ENCODE measurements at places on chromosomes 13 and 19.
A peak's percentile ranks its signal among the peaks of the same experiment; 100 is the strongest.

- DNase-seq = no peak
Measured at GRCh38 chr13:44198826-44199225, 174.8 kb upstream of the SERP2 start.

- no peak for DNase-seq
Measured at GRCh38 chr19:7710616-7711015, 8.7 kb upstream of the FCER2 start.

DNA sequence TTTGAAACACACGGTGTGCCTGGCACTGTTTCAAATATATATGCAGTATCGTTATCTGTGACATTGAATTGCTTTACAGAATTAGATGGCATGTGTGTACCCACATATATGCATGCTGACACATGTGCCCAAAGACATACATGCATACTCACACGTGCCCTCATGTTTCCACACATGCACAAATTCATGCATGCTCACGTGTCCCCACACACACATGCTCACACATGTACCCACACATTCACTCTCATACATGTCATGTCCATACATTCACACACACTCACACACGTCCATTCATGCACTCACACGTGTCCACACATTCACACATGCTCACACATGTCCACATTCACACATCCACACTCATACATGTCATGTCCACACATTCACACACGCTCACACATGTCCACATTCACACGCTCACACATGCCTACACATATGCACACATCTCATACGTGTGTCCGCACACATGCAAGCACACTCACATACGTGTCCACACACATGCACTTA, 17.9 kb upstream of the C13orf46 start:
- no peak for DNase-seq

GRCh38 chr13:64256751-64257150, 2841.1 kb upstream of the PCDH20 start:
- no peak for DNase-seq

GRCh38 chr13:36872621-36873020, 47.4 kb downstream of the SMAD9 start:
- no peak for DNase-seq

DNA sequence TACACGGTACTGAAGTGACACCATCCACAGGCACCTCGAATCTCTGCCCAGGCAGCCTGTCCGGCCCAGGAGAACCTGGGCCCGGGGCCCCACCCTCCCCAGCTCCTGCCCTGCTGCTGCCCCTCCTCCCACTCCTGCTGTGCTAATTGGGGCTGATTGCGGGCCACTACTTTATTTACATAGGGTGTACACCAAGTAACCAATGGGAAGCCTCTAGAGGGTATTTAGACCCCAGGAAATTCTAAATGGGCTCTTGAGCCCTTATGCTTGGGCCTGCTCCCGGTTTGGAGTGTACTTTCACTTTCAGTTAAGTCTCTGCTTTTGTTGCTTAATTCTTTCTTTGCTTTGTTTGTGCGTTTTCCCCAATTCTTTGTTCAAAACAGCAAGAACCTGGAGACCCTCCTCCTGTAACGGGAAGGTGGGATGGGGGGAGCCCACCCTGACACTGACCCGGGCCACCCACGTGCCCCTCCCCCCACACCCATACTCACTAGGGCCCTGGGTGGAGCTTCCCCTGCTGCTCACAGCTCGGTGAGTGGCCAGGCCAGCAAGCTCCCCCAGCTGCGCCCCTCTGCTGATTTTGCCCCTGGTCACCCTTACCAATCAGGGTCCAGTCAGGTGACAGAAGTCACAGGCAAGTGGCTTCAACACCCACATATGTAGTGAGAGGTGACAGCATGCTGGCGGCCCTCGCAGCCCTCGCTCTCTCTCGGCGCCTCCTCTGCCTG, 9.4 kb downstream of the SCGB2B2 start:
- no peak for DNase-seq

DNA sequence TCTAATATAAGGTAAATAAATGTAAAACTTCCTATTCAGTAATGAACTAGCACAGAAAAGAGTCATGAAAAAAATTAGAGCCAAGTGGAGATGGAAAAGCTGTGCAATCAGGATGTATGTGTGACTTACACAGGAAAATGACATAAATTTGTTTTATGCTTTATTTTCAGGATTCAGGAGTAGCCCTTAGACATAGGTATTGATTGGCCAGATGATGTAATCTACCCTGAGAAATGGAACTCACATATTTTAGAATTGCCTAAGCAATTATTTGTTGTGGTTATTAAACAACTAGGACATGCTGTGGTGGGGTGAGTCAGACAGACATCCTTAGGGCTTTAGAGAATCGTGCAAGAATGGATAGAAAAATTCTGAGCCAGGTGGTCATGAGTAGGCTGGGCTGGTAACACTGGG, 110.6 kb downstream of the PCDH9 start:
- no peak for DNase-seq

GRCh38 chr19:15469513-15470297, 5.4 kb upstream of the RASAL3 start:
- DNase-seq = peak; percentile 29

DNA sequence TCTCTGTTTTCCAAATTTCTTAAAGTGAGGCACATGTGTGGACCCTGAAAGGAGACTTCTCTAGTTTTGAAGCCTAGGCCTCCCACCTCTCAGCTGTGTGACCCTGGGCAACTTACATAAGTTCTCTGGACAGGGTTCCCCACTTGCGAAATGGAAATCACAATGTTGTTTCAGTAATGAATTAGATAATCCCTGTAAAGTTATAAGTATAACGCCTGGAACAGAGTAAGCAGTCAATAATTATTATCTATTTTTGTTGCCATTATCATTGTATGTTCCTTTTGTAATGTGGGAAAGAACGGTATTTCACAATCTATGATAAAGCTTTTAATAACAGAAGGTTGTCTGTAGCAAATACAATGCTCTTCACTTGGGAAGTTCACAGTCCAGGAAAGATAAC, 437.3 kb upstream of the ZNF507 start:
- no peak for DNase-seq

GRCh38 chr13:106432636-106433035, 102.8 kb downstream of the EFNB2 start:
- no peak for DNase-seq

Data from CD4-positive, alpha-beta T cell treated with Interferon alpha-2 for 1 hour (primary cell).